ENCODE measurements at places on chromosomes 3 and 15. TPM values are rescaled to one million over a fixed set of nuclear protein-coding genes. Genes with fewer than 3 reads are reported as not detected.

The ADPRH gene
- 1.3 TPM for total RNA-seq

The OR4M2 gene
- not detected for total RNA-seq

The CCDC54 gene
- total RNA-seq = 1.6 TPM

The GOLGA6L4 gene
- total RNA-seq = 9.4 TPM

The EAF2 gene
- 7.2 TPM for total RNA-seq

The NTRK3 gene
- 95.2 TPM for total RNA-seq

The POPDC2 gene
- total RNA-seq = 2.5 TPM

The SNX1 gene
- total RNA-seq = 56.3 TPM

The SLC22A13 gene
- 1.3 TPM for total RNA-seq

The CCR8 gene
- total RNA-seq = not detected

The LOXL1 gene
- 3.4 TPM for total RNA-seq

The LRRC31 gene
- not detected for total RNA-seq

The NR2E3 gene
- not detected for total RNA-seq

The CACNA1D gene
- 49.8 TPM for total RNA-seq

The TEX264 gene
- 14.1 TPM for total RNA-seq

The NR2F2 gene
- total RNA-seq = 5.6 TPM

The SSUH2 gene
- 1.3 TPM for total RNA-seq

The TM4SF18 gene
- 3.8 TPM for total RNA-seq
